ENCODE measurements at places on chromosomes 13 and 19. TPM values are rescaled to one million over a fixed set of nuclear protein-coding genes. Genes with fewer than 3 reads are reported as not detected.

DNA sequence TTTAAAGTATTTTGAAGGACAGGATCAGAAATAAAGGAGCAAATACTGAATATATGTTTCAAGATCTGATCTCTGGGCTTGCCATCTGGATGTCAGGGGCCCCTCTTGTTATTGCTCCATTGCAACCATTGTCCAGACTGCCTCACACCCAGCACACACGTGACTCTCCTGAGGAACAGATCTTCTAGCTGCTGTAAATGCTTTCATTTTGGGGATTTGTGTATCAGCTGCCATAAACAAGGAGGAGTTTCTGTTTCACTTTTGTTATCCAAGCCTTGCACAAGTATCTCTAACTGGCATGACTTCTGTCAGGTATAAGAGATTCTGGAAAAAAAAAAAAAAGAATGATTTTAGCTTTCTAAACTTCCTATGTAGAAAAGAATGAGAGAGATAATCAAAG lies 1624.1 kb upstream of the PRR20A start:
- no peak for DNase-seq

The FREM2 gene
- total RNA-seq = 0.82 TPM

The CLEC11A gene
- total RNA-seq = 1.4 TPM

GRCh38 chr13:43054803-43055802 lies 31.7 kb downstream of the DNAJC15 start:
- DNase-seq = peak; percentile 45

GRCh38 chr19:2059422-2060201 lies 8.6 kb upstream of the MKNK2 start:
- DNase-seq = peak; percentile 89

The RXFP2 gene
- total RNA-seq = not detected

DNA sequence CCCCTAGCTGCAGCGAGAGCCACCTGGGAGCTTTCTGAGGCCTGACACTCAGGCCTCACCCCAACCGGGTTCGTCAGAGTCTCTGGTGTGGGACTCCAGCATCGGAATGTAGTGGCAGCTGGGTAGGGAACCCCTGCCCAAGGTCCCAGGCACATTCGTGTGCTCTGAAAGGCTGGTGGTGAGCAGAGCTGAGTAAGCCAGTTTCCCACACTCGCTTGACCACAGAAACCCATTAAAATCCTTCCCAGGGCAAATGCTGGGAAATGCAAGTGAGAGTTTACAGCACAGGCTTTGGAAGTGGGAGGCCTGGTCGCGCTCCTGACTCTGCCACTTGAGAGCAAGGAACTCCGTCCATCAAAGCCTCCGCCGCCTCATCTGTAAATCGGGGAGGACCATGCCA lies 4.2 kb downstream of the TRAPPC6A start:
- DNase-seq = no peak

DNA sequence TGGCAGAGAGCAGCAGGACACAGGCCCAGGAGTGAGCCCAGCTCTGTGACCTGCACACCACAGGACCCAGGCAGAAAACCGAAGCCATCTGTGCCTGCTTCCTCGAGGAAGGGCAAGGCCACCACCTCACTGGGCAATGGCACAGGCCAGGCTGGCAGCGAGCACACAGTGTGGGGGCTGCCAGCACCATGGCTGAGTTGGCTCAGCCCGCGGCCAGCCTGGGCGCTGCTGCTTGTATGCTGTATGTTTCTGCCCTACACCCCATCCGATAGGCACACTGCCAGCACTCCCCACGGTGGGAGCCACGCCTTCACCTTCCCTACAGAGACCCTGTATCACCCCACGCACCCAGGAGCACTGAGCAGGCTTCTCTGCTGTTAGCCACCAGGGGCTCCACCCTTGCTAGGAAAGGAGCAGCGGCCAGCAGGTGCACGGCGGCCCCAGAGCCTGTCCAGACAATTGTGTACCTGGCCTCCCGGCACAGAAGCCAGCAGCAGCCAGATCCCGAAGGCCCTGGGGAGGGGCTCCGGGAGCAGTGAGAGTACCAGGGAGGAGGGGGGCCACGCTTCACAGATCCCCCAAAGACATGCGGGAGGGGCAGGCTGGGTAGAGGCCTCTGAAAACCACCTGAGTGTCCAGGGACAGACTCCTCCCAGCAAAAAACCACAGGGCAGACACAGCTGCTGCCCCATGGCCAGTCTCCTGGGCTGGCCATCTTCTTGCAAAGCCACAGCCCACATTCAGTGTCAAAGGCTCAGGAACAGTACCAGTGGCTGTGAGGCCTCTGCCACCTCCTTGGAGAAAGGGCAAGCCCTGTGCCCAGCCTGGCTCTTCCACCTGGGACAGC lies 56.1 kb downstream of the MLLT1 start:
- DNase-seq = no peak

GRCh38 chr19:5143471-5144411 lies 174.8 kb downstream of the KDM4B start:
- peak; percentile 51 for DNase-seq

DNA sequence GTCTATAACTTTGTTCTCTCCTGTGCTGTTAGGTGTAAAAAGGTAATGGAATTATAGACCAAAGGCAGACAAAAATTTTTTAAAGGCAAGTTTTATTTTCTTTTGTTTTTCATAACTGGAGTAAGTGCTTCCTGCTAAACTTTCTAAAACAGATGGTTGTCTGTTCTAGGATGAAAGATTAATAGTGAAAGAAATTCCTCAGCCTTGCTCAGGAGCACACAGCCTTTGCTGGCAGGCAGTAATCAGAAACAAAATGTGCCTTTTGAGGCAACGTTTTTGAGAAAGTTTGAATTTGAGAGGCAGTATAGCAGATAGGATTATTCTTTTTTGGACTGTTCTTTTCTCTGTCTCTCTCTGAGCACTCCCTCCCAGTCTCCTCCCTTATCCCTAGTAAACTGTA lies 2749.5 kb downstream of the PCDH9 start:
- no peak for DNase-seq

- DNase-seq = no peak
Observed at GRCh38 chr19:56972291-56972841, 131.8 kb upstream of the PEG3 start.

The SNRPD2 gene
- 201 TPM for total RNA-seq

DNA sequence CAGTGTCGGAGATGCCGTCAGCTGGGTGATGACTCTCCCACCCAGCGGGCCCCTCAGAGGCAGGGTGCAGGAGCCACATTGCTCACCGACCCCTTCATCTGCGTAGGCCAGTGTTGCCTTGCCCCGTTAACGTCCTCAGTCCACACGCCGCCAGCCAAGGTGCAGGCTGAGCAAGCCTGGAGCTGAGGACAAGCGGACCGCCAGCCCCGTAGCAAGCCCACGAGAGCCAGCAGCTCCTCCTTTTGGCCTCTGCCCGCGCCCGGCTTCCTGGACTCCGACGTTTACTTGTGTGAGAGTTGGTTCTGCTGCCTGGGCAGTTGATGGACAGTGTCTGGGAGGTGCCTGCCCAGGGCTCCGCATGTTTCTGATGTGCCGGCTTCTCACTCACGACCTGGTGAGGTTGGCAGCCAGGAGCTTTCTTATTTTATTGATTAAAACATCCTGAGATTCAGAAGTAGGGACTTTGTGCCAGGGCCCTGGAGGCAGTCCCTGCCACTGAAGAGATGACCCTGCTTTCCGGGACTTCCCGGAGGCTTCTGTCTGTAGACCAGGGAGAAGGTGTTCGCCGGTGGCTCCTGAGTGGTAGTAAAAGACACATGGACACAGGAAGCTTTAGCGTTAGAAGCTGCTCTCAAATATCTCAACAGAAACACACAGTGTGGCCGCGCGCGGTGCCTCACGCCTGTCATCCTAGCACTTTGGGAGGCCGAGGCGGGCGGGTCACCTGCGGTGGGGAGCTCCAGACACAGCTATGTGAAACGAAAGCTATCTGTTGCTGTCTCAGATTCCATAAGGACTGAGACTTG lies 5.8 kb downstream of the DAZAP1 start:
- DNase-seq = no peak

The PEAK3 gene
- total RNA-seq = 1.1 TPM

The ZNF540 gene
- total RNA-seq = 8.4 TPM

The TNFRSF19 gene
- 0.58 TPM for total RNA-seq

DNA sequence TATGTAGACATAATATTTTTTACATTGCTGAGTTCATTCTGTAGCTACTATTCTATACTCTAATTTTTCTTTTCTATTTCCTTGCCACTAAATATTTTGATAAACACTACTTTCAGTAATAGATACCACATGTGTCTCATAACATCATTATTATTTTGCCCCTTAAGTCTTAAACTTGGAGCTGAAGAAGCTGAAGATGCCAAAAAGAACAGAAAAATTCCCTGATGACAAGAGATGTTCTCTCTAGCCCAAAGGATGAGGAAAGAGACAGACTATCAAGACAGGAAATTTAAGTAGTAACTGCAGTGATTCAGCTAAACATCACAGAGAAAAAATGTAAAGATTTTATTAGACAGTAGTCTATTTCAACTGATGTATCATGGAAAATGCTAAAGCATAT lies 322.0 kb upstream of the KLHL1 start:
- DNase-seq = no peak

The FBXW9 gene
- 8.9 TPM for total RNA-seq

The ACER1 gene
- not detected for total RNA-seq

GRCh38 chr19:46155237-46155636 lies 7.2 kb downstream of the IGFL2 start:
- no peak for DNase-seq

DNA sequence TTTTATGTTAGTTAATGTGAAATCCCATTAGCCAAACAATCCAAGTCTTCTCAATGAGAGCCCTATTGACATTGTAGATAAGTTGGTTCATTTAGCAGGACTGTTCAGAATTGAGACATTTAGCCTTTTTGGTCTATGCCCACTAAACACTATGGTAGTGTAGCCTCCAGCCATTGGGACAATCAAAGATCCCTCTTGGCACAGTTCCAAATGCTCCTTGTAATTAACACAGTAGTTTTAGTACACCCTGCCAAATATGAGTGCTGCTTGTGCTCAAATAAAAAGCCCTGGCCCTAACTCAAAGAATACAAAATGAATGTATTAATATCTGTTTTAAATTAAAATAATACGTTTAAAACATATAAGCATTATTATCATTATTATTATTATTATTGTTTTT lies 15.4 kb upstream of the FAM216B start:
- no peak for DNase-seq

The NMRK2 gene
- 0.36 TPM for total RNA-seq

DNA sequence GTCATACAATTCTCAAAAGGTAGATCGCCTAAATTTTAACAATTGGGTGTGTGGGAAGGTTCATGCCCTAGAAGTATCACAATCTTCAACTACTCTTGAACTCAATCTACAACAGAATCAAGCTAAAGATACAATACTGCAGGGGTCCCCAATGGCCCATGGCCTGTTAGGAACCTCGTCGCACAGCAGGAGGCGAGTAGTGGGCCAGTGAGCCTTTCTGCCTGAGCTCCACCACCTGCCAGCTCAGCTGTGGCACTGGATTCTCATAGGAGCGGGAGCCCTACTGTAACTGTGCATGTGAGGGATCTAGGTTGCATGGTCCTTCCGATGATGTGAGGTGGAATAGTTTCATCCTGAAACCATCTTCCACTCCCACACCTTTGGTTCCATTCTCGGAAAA lies 230.6 kb downstream of the KLF12 start:
- no peak for DNase-seq

DNA sequence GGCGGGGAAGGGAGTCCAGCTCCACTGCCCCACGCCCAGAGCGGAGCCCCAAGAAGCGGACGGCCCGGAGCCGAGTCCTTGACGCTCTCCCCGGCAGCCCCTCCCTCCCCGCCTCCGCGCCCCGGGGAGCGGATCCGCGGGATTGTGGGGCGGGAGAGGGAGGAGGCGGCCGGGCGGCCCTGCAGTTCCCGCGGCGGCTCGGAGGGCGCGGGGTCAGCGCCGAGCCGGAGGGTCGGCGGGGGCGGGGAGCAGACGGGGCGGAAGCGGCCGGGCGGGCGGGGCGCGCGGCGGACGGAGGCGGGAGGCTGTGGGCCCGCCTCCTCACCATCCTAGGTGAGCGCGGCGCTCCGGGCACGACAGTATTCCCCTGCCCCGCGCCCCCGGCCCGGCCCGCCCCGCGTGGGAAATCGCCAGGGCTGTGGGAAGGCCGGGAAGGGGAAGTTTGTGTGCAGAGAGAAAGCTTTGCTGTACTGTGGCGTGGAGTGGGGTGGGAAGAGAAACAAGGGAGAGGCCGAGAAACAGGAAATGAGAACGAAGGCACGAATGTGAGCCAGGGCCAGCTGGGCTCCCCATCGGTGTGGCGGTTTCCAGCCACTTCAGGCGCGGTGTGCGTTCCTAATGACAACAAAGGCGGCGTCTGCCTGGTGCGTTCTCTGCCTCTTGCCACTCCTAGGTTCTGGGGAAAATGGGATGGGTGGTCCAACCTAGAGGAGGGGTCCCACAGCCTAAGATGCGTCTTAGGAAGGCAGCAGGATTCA lies 1.3 kb upstream of the KLF12 start:
- peak; percentile 86 for DNase-seq

- no peak for DNase-seq
Observed at GRCh38 chr13:27665333-27665732, 43.6 kb downstream of the POLR1D start.

The ZNF112 gene
- 3.5 TPM for total RNA-seq

GRCh38 chr19:8505680-8506401 lies 3.4 kb upstream of the PRAM1 start:
- peak; percentile 87 for DNase-seq

DNA sequence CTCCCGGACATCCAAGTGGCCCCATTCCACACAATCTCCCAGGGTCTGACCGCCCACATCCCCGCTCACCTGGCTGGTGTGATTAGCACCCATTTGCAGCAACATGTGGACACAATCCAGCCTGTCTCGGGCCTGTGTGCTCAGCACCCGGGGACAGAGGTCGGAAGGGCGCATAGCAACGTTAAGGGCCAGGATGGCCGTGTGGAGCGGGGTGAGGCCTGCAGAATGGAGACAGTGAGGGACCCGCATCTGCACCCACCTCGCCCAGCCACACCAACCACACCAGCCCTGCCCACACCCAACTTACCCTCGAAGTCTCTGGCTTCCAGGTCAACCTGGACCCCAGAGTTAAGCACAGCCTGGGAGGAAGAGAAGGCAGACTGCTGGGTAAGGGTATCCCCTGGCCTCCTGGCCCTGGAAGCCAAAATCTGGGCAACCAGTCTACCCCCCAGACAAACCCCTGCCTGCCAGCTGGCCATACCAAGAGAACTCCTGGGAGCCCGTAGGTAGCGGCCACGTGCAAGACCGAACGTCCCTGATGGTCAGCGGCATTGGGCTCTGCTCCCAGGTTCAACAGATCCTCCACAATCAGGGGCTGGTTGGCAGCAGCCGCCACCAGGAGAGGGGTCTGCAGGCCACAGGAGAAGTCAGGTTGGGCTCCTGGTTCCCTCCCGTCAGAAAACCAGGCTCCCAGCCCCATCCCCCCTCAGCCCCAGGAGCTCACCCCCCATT lies 4.3 kb downstream of the NFKBID start:
- no peak for DNase-seq

- no peak for DNase-seq
Observed at GRCh38 chr19:50252887-50253268, 49.5 kb downstream of the MYH14 start.

GRCh38 chr19:34236035-34236987 lies 18.0 kb upstream of the GARRE1 start:
- DNase-seq = no peak

Measured in mucosa of descending colon (tissue), 3 donors.